Spleen (tissue), 13 donors: ENCODE measurements at places on chromosomes 4 and X.

DNA sequence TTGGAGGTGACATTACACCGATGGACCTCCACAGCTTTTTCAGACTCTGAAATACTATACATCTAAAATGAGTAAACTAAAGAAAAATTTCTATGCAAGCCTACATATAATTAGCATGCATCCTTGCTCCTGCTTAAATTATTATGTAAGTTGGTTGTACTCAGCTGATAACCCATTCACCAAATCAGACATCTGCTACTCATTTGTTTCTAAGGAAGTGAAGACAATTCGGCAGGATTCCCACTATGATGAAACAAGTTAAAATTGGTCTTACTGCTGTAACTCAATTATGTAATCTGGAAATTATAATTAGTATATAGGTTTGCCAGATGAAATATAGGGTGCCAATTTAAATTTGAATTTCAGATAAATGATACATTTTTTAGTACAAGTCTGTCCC, 59.5 kb upstream of the FGF13 start:
- DNase-seq, result no peak

- DNase-seq, result no peak
These were observed 136.6 kb downstream of the FBXW7 start for GRCh38 chr4:152399246-152399645.

DNA sequence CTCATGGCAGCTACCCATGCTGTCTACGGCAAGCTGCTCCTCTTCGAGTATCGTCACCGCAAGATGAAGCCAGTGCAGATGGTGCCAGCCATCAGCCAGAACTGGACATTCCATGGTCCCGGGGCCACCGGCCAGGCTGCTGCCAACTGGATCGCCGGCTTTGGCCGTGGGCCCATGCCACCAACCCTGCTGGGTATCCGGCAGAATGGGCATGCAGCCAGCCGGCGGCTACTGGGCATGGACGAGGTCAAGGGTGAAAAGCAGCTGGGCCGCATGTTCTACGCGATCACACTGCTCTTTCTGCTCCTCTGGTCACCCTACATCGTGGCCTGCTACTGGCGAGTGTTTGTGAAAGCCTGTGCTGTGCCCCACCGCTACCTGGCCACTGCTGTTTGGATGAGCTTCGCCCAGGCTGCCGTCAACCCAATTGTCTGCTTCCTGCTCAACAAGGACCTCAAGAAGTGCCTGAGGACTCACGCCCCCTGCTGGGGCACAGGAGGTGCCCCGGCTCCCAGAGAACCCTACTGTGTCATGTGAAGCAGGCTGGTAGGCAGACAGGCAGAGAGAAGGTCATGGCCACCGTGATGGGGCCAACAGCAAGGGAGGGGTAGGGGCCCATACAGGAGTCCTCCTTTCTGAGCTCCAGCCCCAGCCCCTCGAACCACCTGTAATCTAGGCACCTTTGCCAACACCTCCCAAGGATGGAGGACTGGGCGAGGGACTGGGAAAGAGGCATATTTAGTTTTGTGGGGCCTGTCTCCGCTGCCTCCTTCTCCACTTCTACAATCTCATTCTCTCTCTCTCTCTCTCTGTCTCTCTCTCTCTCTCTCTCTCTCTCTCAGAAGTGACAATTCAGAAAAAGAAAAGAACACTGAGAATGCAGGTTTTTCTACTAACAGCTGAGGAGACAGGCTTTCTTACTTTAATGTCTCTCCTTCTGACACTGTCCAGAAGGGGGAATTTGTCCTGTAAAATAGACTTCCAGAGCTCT, 4.7 kb upstream of the TSPYL2 start:
- peak; percentile 69 for DNase-seq

DNA sequence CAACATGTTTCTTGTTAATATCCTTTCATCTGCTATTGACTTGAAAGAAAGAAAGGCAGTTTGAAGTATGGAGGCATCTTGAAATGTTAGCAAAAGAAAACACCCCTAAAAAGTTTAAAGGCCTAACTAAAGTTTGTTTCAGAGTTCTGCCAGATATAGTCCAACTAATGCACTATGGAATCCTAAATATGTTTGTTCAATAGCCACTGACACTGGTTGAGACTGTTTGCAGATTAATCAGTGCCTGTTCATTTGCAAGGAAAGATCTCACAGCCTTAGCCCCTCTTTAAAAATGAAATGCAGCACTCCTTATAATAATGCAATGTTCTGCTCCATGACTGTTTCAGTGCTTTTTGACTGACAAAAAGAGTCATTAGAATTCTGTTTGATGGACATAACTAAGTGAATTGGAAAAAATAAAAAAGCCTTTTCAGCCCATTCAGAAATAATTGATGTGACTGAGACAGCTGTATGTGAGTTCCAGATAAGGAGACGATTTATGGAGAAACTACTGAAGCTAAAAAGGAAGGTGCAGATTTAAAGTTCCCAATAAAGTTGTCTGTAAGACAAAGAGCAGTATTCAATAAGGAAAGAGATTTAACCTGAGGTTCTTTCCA, 192.0 kb downstream of the PCDH7 start:
- no peak for DNase-seq

DNA sequence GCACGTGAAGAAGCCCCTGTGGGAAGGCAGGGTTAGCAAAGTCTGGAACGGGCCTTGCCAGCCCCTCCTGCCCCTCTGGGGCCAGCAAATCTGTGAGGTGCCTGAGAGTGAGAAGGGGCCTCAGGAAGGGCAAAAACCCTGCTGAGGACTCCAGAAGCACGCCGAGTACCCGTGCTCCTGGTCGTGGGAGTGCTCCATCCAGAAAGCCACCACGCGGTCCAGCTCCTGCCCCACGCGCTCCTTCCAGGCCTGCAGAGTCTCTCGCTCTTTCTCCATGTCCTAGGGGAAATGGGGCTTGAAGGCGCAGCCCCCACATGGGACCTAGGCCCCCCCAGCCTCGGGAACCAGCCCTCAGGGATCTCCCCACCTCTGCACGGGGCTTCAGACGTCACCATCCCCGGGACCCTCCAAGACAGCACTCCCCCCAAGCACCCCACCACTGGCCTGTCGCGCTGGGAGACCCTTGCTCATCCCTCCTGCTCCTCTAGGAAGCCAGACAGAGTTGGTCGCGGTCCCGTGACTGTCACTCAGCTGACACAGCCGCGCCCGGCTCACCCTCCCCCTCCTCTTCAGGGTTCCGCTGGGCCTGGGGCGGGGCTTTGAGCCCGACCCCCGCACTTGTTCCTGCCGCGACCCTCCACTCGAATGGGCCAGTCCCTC, at the start of gene RENBP:
Gene RENBP, minus strand, starts transcription at position 504 of the 660 bp plus-strand sequence. Its CDS starts 33 bp downstream, at position 471.
- peak; percentile 92 for DNase-seq

GRCh38 chrX:78123190-78123589, 16.3 kb downstream of the TAF9B start:
- no peak for DNase-seq

GRCh38 chr4:4888695-4889094, 29.2 kb downstream of the MSX1 start:
- no peak for DNase-seq

DNA sequence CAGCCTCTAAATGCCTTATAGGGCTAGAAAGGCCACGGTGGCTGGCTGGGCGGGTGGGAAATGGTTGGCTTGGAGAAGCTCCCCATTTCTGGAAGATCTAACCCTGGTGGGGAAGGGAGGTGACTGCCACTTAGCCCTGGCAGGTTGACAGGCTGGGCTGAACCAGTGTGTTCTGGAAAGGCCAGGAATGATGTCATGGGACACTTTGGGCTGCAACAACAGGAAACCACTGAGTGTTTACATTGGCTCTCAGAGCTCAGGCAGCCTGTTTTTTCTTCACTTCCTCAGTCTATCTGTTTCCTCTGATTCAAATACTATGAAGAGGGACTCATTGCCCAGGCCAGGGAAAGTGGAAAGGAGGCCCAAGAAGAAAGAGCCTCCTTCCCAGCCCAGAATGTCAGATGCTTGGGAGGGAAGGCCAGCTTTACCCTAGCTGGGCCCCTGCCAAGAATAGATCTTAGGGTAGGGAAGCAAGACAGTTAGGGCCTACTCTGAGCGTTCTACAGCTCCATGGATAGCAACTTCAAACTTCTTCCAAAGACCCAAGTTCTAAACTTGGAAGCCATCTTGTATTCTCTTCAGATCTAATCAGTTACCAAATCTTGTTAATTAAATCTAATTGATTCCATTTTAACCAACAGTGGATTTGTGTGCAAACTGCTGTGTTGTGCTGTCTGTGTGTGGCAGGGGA, 65.8 kb upstream of the MSN start:
- DNase-seq, result peak; percentile 87

DNA sequence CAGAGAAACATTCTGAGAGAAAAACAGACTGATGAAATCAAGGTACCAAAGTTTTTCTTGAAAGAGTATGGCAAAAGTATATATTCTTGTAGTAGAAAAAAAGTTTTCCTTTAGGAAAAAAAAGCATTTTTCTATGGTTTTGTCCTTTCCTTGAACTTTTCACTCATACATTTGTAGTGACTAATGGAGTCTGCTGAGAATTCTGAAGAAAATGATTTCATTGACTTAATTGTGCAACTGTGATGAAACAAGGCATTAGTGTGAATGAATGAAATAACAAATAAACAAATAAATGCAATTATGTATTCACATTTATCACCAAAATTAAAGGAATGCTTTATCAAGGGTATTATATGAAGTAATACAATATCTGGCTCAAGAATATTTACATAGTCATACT, 5.7 kb downstream of the CSN1S1 start:
- DNase-seq, result no peak

DNA sequence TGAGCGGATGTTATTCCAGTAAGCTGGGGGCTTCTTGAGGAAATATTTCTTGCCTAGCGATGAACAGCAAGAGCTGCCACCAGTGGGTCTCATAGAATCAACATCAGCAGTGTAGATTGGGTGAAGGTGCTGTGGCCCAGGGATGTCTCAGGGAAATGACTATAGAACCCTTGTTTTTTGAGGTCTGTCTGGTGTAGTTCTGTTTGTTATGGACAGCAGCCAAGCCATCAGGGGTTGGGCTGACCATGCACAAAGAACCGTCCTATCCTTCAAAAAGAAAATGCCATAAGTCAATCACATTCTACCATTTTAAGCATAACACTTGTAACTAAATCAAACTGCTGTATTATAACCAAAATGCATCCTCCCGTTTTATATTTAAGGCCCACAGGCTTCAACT, 17.3 kb upstream of the C1GALT1C1 start:
- DNase-seq, result no peak

GRCh38 chr4:24190761-24191695, 301.2 kb upstream of the PPARGC1A start:
- no peak for DNase-seq

DNA sequence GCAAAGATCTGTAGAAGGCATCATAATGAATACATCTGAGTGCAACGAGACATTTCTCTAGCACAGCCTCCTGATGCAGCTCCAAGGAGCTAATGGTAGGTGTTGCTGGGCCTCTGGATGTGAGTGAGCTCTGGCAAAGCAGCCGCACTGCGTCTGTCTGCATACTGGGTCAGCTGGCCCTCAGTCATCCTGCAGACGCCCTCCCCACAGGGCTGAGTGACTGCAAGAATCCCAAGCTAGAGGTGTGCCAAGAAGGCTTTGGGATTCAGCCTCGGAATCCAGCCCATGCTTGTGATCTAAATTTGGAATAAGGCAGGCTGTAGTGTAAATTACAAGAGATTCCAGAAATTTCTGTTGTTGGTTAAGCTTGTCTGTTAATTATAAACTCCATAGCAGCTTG, 18.5 kb downstream of the HERC3 start:
- DNase-seq, result no peak

- DNase-seq, result no peak
These were observed 52.0 kb upstream of the FRAS1 start for GRCh38 chr4:78005086-78005485.

- no peak for DNase-seq
These were observed 101.0 kb downstream of the PGRMC2 start for GRCh38 chr4:128186623-128187022.

- DNase-seq, result no peak
These were observed 717.1 kb upstream of the HS3ST1 start for GRCh38 chr4:12145768-12146167.

DNA sequence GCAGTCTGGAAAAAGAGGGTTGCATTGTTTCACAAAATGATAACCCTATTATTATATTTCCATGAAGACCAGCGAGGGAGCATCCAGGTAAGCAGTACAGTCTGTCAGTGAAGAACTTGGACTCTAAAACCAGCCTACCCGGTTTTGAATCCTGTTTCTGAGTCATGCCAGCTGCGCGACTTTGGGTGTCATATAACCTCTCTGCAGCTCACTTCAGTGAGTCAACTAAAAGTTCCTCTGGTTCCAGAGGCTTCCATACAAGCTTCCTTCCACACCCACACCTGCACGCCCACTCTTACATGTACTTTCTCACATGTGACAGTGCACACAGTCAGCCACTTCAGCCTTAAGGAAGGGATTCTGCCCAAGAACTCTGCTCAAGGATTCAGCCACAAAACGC, 49.8 kb upstream of the PRPS2 start:
- DNase-seq, result no peak

DNA sequence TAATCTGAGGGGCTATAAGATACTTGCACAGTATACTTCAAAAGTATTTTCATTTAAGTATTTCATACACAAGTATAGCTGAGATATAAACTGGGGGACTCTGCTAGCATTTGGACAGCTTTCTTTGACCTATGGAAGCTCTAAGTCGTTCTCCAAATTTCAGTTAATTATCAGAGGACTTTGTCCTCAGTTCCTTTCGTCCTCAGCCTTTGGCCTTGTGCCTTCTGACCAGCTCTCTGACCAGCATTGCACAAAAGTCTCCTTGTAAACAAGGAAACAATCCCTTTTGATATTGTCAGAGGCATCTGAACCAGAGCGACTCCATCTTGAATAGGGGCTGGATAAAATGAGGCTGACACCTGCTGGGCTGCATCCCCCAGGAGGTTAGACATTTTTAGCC, 464.0 kb upstream of the FAM241A start:
- no peak for DNase-seq

DNA sequence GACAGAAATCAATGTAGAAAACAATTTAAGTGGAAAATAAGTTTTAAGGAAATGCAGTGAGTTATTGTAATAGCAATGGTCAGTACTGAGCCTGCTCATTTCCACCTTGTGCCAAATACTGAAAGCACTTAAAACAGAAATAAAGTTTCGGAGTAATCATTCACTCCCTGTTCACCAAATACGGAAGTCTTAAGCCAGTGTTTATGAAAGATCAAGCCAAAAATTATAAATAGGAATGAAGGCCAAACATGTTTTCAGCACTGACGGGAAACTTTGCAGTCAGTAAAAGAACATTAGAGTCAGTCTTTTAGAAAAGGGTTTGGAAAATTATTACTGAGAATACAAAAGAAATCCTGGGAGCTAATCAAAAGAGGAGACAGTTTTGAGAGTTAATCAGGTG, 178.6 kb downstream of the DMD start:
- DNase-seq, result no peak

GRCh38 chrX:40960041-40960440, 125.2 kb upstream of the USP9X start:
- DNase-seq, result no peak

GRCh38 chr4:70183168-70183939, 12.2 kb upstream of the ODAM start:
- no peak for DNase-seq
